Renal cortex interstitium (tissue), 15 donors: ENCODE measurements at places on chromosomes 5 and 9. TPM values are rescaled to one million over a fixed set of nuclear protein-coding genes. Genes with fewer than 3 reads are reported as not detected.

- no peak for DNase-seq
Observed at GRCh38 chr5:178527458-178528307, 62.5 kb downstream of the COL23A1 start.

DNA sequence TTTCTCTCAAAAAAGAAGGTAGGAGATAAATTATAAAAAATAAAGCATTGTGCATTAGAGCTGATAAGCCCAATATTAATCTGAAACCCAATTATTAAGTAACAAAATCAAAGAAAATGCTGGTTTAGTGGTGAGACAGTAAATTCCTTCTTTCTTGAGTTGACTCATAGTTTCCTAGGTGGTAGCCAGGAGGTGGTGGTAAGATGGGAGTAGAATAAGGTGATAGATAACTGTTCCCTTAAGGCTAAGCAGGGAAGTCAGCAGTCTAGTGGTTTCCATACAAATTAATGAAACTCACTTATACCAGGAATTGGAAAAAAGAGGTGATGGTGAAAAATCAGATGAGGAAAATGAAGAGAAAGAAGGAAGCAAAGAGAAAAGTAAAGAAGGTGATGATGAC, 23.2 kb downstream of the LYSMD3 start:
- no peak for DNase-seq

- DNase-seq, result no peak
Observed at GRCh38 chr5:3511934-3512333, 83.7 kb upstream of the IRX1 start.

DNA sequence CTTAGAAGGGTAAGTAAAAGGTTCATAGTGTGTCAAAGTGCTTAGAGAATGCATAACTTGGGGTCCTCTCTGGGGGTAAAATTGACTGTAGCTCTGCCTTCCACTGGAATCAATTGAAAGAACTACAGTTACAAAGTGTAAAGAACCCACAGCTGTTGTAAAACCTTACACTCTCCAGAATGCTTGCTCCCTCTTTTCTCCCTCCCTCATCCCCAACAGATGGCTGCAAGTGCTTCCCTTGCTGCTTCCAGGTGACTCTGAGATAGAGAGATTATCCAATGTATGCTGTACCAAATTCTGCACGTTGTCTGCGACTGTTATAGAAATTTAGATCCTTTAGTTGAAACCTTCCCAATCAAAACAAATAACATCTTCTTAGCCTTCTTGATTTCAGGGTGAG, 126.0 kb downstream of the STK32A start:
- no peak for DNase-seq

DNA sequence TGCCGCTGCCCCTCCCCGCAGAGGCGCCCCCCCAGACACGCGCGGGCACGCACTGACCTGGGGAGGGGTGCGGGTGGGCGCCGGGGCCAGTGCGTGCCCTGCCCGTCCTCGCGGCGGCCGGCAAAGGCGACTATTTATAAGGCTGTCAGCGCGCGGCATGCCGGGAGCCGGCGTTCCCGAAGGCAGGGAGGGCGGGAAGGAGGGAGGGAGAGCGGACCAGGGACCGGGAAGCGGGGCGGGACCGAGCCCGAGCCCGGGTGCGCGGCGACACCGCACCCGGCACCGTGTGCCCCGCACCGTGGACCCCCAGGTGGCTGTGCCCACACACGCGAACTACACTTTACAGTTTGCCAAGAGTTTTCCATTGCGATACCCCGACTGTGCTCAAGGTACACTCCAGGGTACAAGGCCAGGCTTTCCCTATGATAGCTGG, at the start of gene AK1:
AK1 (minus strand) TSS at position 110 of the 433 bp plus-strand sequence. CDS start 3,058 bp downstream, outside the sequence.
- DNase-seq, result no peak

DNA sequence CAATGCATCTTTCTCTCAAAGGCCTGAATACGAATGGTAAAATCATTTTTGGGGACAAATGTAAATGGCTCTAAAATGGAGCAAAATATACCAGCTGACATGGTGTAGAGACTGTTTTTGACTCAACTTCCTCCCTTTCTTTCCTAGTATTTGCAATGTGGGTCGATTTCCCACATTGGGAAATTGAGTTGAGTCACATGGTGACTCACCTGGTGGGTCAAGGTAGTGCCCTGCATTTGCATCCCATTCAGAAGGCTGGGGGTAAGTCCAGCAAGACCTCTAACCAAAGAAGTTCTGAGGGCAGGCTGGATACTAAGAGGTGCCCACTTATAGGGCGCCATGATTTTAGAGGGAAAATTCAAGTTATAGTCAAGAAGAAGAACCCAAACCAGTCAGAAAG, 179.6 kb upstream of the MPDZ start:
- DNase-seq, result no peak

ZNF462 gene
- 26.6 TPM for polyA plus RNA-seq

PCDHA9 gene
- 0.05 TPM for polyA plus RNA-seq

GFI1B gene
- 1.0 TPM for polyA plus RNA-seq

TOR2A gene
- 12.1 TPM for polyA plus RNA-seq

MYOZ3 gene
- polyA plus RNA-seq, result 6.4 TPM

C5 gene
- polyA plus RNA-seq, result 14.3 TPM

CDH10 gene
- 6.6 TPM for polyA plus RNA-seq

CAMK2A gene
- 4.9 TPM for polyA plus RNA-seq
